Hematopoietic multipotent progenitor cell (in vitro differentiated cells): ENCODE measurements at places on chromosomes 7 and 10.
A peak's percentile ranks its signal among the peaks of the same experiment; 100 is the strongest.

DNA sequence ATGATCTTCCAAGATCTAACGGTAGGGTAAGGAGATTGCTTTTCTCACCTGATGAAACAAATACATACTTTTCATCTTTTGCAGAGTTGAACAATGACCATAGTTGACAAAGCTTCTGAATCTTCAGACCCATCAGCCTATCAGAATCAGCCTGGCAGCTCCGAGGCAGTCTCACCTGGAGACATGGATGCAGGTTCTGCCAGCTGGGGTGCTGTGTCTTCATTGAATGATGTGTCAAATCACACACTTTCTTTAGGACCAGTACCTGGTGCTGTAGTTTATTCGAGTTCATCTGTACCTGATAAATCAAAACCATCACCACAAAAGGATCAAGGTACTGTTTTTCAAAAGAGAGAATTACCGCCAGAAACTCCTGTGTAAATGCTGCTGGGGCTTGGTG lies 79.9 kb downstream of the ANKRD61 start:
- no peak for DNase-seq

DNA sequence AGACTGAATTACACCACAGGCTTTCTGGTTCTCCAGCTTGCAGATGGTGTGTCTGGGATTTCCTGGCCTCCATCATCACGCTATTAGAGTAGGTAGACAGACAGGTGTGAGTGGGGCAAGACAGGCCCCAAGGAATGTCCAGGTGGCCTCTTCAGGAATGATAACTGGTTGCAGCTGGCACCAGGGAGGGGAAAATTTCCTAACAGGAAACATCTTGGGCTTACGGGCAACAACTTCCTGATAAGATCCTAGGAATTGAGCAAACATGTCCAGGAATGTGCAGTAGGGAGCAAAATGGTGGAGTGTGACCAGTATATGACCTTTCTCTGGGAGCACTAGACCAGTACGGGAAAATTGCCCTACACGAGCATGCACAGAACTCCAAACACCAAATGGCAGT lies 11.3 kb downstream of the XRCC2 start:
- no peak for DNase-seq

- DNase-seq, result no peak
These were observed 1.4 kb downstream of the CFAP46 start for GRCh38 chr10:132940791-132941465.

- no peak for DNase-seq
These were observed 56.4 kb downstream of the ETV1 start for GRCh38 chr7:13933091-13933490.

GRCh38 chr10:132269266-132270230 lies 38.2 kb downstream of the STK32C start:
- DNase-seq, result no peak

DNA sequence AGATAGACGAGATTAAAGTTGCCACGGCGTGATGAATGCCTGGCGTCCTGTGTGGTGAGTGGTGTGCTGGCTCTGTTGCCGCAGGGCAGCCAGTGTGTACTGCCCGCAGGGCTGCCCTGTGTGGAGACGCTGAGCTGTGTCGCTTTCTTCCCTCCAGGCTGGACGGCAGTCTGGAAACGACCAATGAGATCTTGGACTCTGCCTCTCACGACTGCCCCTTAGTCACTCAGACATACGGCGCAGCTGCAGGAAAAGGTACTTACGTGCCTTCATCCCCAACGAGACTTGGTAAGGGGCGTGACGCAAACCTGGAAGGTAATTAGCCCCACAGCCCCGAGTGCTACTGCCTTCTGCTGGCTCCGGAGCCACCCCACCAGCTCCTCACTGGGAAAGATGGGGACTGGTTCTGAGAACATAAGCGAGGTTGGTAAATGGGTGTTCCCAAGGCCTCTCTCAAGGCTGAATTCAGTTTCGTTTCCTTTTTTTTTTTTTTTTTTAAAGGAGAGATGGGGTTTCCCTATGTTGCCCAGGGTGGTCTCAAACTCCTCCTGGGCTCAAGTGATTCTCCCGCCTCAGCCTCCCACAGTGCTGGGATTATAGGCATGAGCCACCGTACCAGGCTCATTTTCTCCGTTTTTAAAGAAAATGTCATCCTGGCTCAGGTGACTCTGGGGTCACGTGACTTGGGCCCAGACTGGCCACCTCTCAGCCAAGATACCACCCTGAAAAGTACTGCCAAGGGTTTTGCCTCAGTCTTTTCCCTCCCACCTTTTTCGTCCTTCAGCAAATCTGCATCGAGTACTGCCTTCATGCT lies 39.6 kb downstream of the WIPI2 start:
- no peak for DNase-seq

GRCh38 chr10:50326172-50326555 lies 74.8 kb upstream of the ASAH2 start:
- no peak for DNase-seq

DNA sequence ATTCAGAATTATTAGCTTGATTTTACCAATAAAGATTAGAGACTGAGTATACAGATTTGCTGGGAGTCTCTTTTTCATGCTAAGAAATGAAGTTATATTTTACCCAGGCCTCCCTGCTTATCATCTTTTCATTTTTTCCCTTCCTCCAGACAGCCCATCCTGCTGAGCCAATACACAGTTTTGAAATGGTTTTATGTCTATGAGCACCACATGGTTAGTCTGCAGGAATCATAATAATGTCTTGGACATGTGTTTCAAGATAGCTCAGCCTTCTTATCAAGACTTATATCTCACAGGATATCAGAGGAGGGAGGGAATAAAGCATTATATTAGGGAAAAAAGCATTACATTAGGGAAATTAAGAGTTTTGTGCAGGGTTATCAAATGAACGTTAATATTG lies 157.1 kb downstream of the EXOC4 start:
- DNase-seq, result no peak

DNA sequence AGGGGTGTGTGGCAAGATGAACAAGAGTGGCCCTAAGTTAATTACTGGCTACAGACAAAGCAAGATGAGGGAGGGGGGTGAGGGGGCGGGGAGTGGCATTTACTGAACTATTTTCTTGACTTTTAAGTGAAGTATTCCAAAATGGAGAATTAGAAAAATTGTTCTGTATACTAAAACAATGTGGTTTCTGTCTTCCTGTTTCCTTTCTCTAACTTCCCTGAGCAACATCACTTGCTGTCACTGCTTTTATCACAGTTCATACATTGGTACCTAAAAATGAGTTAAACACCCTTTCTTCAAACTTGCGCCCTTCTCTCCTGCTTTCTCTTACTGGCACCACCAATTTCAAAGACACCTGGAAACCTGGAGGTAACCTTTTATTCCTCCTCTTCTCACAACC lies 21.6 kb downstream of the PDZD8 start:
- peak; percentile 40 for DNase-seq

DNA sequence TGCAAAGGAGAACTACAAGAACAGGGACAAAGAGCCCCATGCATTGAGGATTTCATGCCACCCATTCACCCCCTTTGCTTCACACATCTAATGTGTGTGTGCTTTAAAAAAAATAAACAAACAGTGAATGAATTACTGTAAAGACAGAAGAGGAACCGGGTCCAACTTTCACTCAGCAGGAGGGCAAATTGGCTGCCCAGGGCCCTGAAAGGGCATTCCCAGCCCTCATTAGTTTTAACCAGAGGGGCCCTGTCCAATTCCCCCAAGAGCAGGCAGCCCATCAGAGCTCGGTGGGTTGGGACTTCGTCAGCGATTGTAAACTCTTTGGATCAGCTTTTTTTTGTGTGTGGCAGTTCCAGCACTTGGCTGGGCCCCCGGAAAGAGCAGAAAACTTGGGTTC lies 73.6 kb upstream of the PDZD8 start:
- DNase-seq, result no peak

- no peak for DNase-seq
These were observed 201.1 kb downstream of the BAMBI start for GRCh38 chr10:28878236-28878970.

GRCh38 chr7:10704653-10705052 lies 269.0 kb upstream of the PHF14 start:
- DNase-seq, result no peak

DNA sequence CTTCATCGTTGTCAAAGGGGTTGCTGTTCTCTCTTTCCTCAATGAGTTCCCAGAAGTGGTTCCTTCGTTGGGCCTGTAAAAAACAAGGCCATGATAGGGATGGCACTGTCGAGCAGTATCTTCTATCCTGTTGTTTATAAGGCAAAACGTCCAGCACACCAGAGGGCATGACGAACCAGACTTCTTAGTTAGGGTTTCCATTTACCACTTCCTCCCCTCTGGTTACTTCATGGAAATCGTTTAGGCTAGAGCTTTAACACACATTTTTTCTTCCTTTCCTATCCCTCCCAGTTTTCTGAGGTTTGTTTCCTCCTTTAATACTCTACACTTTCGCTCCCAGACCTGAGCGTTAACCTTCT lies 24.7 kb downstream of the MKRN1 start:
- no peak for DNase-seq

DNA sequence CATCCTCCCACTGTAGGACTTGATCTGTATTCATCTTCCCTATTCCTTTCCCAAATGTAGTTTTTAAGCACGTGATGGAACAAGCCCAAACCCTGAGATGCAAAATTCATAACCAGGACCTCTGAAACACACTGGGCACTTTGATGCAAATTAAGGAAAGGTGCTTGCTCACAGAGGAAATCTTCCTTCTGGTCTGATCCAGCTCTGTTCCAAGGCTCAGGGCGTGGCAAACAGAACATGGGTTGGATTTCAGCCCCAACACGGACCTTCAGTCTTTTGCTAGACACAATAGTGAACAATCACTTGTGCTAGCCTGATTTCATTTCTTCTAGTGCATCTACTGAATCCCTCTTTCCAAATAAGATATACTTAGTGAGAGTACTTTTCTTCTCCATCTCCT lies 27.9 kb downstream of the PON3 start:
- no peak for DNase-seq

DNA sequence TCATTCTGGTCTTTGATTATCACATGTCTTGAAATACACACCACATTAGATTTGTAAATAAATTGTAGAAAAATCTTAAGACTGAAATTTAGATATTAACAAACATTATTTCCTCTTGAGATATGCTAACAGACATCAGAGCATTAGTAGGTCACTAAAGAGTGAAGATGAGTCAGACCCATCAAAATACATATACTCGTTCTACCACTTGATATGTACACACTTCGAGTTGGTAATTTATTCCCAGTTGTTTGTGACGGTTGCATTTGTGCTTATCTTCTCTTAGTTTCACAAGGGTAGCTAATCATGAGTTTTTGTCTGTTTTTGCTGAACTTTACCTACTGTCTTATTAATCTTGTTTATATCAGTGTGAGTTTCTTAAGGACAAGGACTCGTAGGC lies 383.4 kb downstream of the AUTS2 start:
- no peak for DNase-seq

DNA sequence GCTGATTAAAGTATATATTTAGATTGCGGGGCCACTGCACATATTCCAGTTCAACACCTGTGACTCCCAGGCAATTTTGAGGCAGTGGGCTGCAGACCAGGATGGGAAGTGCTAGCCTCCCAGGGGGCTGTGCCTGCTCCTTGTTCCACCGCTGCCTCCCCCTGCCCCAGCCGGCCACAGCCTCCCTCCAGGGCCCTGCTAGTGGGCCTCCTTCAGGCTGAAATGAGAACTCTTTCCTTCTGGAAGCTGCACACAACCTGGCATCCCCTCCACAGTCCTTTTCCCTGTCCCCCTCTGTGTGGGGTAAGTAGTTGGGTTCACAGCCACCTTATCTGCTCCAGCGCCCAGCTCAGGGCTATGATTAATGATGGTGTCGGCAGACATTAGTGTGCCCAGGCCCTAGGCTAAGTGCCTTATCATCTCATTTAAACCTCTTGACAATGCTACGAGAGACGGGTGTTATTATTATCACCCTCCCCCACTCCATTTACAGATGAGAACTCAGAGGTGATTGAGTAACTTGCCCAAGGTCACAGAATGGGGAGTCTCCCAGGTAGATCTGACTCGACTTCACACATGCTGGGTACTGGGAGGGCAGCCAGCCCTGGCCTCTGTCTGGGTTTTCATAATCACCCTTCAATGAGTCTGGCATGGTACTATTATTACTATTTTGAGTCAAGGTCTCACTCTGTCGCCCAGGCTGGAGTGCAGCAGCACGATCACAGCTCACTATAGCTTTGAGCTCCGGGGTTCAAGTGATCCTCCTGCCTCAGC lies 10.8 kb upstream of the SFRP5 start:
- DNase-seq, result no peak

DNA sequence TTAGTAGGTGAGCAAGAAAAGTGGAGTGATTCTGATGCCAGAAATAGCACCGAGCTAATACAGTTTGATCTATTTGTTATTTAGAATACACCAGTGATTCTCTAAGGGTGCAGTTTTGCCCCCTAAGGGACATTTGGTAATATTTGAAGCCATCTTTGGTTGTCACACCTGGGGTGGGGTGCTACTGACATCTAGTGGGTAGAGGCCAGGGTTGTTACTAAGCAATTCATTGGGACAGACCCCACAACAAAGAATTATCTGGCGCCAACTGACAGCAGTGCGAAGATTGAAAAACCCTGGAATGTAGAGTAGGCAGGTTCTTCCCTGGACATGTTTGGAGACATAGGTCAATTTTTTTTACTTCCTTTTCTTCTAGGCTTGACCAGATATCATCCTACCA lies 14.6 kb downstream of the PALS2 start:
- DNase-seq, result no peak

GRCh38 chr10:47408606-47409005 lies 24.5 kb upstream of the ZNF488 start:
- no peak for DNase-seq

GRCh38 chr7:145490356-145490755 lies 626.2 kb upstream of the CNTNAP2 start:
- no peak for DNase-seq

- no peak for DNase-seq
These were observed 18.2 kb upstream of the CDH23 start for GRCh38 chr10:71378336-71379117.

- no peak for DNase-seq
These were observed 239.2 kb upstream of the ZMIZ1 start for GRCh38 chr10:78829565-78829964.

DNA sequence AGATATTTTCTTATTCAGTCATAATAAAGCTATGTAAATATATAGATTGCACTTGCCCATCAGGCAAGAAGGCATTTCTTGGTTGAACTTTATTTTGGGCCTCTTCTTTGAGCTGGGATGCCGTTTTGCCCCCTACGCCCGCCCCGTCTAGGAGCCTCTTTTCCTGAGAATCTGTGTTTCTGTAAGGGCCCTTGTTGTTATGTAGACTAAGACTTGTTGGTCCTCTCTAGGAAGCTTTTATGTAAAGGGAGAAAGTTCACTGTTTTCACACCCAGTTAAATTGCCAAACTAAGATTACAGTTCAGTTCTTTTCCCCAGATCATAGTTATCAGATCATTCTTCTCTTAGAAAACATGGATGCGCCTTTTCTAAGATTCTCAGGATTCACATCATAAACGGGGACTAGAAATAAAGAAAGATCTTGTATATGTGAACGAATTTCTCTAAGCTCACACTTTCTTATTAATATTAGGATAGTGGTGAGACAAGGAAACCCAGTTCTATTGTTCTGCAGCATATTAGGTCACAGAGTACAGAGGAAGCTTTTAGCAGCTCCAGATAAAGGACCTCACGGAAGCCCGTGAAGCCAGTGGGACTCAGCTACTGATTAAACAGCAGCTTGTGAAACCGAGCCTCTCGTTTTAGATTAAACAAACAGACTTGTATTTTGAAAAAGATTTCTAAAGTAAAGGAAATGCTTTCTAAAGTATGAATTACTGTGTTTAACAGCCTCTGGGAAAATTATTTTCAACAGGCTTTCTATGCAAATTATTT lies 3.8 kb downstream of the LMTK2 start:
- no peak for DNase-seq

- DNase-seq, result no peak
These were observed 664.2 kb downstream of the NXPH1 start for GRCh38 chr7:9097565-9098060.
